ENCODE measurements at places on chromosomes 4 and X. TPM values are rescaled to one million over a fixed set of nuclear protein-coding genes. Genes with fewer than 3 reads are reported as not detected.

DHRSX gene
- 21.0 TPM for total RNA-seq

TIMM8A gene
- total RNA-seq, result 18.1 TPM

SMIM10L2A gene
- total RNA-seq, result 3.4 TPM

CTAG2 gene
- total RNA-seq, result not detected

NPNT gene
- total RNA-seq, result 4.7 TPM

CFAP47 gene
- not detected for total RNA-seq

TBCK gene
- 19.4 TPM for total RNA-seq

HMGN5 gene
- 4.1 TPM for total RNA-seq

ATP8A1 gene
- total RNA-seq, result 23.3 TPM

SOD3 gene
- total RNA-seq, result 120 TPM

CXCL8 gene
- total RNA-seq, result 0.82 TPM

ADH7 gene
- not detected for total RNA-seq

DNA sequence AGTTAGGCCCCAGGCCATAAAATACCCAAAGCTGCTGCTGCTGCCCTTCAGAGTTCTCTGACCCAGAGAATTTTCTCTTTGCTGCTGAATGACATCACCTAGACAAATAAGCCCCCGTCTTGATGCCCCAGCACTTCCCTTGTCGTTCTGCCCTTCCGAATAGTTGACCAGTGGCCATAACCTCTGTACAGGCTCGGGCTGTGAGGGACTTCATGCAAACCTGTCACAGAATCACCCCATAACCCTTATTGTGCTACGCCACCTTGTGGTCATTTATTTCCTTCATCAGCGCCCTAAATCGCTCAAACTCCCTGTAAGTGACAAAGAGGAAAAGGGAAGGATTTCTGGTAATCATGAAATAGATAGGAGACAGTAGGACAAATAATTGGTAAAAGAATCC lies 18.8 kb downstream of the SPACA5 start:
- DNase-seq, result no peak

GRCh38 chr4:119537586-119537985 lies 91.0 kb downstream of the PDE5A start:
- no peak for DNase-seq

GRCh38 chr4:115272594-115272993 lies 159.2 kb upstream of the NDST4 start:
- DNase-seq, result no peak

- DNase-seq, result no peak
Measured at GRCh38 chr4:70654605-70655011, 11.7 kb downstream of the JCHAIN start.

DNA sequence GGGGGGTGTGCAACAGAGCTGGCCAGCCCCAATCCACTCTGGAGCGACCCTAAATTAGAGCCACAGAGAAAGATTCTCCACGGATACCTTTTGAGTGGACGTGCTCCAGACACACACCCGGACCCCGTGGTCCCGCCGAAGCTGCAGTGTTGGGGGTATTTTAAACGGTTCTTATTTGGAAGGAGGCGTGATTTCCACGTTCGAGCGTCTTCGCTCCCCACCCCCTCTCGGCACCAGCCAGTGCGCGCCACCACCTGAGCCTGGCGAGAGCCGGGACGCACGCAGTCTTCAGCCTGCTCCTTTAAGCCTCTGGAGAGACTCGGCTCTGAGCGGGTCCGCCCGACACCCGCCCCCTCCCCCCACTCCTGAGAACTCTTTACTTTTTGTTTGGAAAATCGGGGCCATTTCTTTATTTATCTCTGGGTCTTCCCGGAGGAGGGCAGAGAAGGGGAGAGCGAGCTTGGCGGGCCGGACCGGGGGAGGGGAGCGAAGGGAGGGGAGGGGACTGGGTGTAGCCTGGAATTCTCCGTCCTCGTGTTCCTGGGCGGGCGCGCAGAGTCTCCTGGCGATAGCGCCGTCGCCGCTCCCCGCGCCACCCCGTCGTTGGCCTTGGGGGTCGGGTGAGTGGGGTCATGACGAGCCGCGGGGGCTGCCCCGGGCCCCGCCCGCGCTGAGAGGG lies 668 bp upstream of the PTCHD1 start:
- DNase-seq, result no peak

DNA sequence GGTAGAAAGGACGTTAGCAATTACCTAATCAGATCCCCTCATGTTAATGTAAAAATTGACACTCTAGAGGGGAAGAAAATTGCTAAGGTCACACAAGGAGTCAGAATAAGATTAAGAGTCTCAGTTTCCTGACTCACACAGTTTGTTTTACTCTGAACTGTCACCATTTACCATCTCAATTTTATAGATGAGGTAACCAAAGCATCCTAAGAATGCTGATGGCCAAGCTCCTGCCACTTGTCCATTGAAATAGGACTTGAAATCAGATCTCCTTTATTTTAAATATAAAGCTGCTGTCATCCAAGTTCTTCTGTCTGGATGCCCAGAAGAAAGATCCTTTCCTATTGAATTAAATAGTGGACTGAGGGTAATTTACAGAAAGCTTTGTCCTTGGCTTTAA lies 114.8 kb upstream of the VAMP7 start:
- DNase-seq, result no peak

GRCh38 chrX:16882702-16883486 lies 12.7 kb upstream of the RBBP7 start:
- peak; percentile 71 for DNase-seq

- no peak for DNase-seq
Measured at GRCh38 chr4:87327136-87327535, 4.5 kb upstream of the HSD17B13 start.

- DNase-seq, result no peak
Measured at GRCh38 chrX:30931920-30932319, 42.9 kb upstream of the TAB3 start.

- peak; percentile 46 for DNase-seq
Measured at GRCh38 chrX:118974908-118975671, 672 bp downstream of the LONRF3 start.

DNA sequence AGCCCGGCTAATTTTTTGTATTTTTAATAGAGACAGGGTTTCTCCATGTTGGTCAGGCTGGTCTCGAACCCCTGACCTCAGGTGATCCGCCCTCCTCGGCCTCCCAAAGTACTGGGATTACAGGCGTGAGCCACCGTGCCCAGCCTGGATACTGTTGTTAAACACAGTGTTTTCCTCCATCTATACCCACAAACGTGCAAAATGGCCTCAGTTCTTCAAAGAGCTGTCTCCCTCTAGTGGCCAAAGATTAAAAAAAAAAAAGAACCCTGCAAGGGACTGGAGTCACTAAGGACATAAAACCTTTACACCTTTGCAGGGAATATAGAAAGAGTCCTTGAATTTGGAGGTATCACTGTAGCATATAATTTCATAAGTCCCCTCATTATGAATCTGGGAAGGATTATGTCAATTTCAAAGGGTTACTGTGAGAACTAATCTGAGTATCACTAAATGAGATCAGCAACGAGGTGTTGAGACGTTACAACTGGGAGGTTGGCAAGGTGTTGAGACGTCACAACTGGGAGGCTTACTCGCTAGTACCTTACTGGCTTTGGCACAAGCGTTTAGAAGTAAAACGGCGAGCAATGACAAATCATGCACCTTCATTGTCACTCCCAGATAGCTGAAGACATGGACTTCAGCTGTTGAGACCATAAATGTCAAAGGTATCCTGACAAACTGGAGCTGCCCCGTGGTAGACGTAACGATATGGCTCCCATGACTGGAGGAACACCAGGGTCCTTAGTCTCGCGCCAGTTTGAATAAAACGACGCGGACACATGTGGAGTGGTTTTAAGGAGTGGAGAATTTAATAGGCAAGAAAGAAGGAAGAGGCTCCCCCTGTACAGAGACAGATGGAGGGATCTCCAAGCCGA lies 33.4 kb upstream of the ENPP6 start:
- DNase-seq, result no peak

DNA sequence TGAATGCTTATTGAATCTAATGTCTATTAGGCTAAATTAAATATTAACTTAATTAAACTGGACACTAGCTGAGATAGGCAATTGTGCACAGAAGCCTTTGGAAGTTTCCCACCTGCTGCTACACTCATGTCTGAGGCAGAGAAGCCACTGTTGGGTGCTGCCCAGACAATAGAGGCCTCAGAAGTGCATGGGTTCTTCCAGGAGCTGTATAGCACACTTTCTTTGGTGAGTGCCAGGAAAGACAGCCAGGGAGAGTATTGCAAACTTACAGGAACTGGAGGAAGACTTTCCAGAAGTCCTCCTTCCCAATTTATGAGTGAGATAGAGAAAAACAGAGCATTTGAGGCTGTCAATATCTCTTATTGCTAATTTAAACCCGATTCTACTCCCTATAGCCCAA lies 89.9 kb downstream of the GPAT3 start:
- no peak for DNase-seq

DNA sequence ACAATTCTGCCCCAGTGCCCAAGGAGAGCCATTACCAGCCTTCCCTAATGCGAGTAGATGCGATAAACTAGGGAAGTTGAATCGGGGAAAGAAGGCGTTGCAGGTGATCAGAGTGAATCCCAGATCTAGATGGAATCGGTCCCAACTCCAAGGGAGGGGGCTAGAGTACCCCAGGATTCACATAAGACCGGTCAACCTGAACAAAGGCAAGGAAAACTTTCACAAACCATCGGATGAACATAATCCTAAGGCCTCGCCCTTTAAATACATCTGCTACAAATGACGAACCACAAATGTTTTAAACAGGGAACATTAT lies 11.2 kb upstream of the ZCCHC13 start:
- DNase-seq, result no peak

GRCh38 chr4:37393321-37393720 lies 148.8 kb downstream of the NWD2 start:
- no peak for DNase-seq

- no peak for DNase-seq
Measured at GRCh38 chr4:149923736-149924135, 108.1 kb upstream of the IQCM start.

GRCh38 chrX:68994135-68994890 lies 165.5 kb downstream of the EFNB1 start:
- no peak for DNase-seq

DNA sequence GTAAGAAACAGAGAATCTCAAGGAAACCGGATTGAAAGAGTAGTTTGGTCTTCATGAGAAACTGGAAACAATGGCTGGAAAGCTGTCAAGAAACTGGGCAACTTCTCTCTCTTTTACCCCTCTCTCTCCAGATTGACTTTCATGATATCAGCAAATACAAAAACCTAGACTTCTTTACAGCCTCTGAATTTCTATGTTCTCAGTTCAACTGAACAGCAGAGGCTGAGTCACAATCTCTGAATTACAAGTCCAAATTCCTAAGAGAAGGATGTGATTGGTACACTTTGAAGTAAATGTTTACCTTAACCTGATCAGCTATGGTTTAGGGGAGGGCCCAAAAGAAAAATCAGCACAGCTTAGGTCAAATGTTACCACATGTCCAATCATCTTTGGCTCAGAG lies 974.9 kb downstream of the RPA4 start:
- DNase-seq, result no peak

DNA sequence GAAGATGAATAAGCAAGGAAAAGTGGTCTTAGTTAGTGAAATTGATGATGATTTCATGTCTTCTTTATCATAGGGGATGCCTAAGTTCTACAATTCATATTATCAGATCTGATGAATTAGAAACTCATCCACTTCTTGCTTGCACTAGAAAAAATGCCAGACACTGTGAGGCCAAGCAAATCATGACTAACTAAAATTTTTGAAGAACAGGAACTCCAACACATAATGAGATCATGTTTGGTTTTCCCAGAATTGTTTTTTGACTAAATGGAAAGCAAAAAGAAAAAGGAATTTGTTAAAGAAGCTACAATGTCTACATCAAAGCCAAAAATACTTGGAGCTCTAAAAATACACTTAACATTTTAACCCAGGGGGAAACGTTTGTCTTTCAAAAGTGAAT lies 120.4 kb downstream of the ARSF start:
- DNase-seq, result no peak

- no peak for DNase-seq
Measured at GRCh38 chrX:72262077-72262476, 15.0 kb downstream of the RPS4X start.

GRCh38 chr4:56531823-56532222 lies 26.2 kb downstream of the ARL9 start:
- no peak for DNase-seq

- DNase-seq, result no peak
Measured at GRCh38 chr4:174058846-174059245, 224.6 kb downstream of the FBXO8 start.

- DNase-seq, result no peak
Measured at GRCh38 chrX:51860679-51861078, 32.7 kb upstream of the MAGED1 start.

DNA sequence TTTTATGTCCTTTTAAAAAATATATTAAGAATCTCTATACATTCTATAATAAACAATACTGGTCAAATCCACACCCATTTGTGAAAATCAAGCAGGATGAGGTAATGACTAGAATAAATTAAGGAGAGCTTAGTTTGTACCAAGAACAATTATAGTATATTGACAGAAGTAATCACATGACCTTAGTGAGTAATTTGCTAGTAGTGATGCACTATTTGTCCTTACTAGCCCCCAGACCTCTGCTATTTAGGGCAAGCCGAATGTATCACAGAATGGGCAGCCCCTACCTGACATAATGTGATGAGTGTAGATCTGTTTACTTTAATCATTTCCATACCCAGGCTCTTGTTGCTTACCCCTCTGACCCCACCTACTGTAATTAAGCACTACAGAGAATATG lies 15.8 kb downstream of the ATP1B4 start:
- no peak for DNase-seq

All from left cardiac atrium (tissue), 4 donors.